CD4-positive, alpha-beta T cell treated with Interleukin-2 at 100 ng/mL for 4 hours (primary cell): ENCODE measurements at places on chromosomes 3 and 15.

DNA sequence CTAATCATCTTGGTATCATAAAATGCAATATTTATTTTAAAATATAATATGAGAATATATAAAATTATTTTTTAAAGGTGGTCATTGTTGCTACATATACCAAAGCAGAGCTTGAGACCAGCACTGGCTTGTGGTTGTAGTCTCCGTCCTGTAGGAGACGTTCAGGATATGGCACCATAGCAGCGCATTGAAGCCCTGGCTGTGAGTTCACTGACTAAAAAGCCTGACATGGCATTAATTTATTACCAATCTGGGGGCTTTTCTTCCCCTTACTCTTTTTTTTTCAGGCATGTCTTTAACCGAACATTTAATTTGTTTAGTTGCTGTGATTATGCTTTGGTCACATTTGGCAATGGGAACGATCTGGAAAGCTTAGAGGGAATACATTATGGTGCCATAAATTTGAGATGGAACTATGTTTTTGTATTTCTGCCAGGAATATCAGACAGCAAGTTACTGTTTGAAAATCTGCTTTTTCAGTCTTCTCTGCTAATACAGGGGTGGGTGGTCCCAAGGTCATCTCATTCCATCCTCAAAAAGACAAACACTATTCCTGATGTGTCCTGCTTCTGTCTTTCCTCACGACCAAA is 108.5 kb downstream of the ZIC4 start:
- no peak for DNase-seq

- DNase-seq: peak; percentile 87
Measured at GRCh38 chr3:16286161-16286560, 21.1 kb downstream of the OXNAD1 start.

- DNase-seq: no peak
Measured at GRCh38 chr3:181887685-181888084, 176.0 kb downstream of the SOX2 start.

DNA sequence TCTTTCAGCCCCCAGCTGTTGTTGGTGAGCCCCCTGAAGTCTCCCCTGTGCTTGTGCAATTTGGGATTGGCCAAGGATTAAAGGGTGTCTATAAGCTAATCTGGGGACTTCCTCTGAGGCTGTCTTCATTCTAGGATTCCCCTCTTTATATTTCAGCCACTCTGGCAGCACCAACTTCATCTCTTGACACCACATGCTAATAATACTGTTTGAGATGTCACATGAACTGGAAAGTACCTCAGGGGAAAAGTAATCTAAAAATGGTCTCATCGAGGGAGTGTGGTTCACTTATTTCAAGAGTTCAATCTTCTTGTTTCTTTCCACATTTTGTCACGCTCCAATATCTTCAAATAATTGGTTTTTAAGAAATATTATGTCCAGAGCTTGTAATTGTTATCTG is 279.2 kb upstream of the TMC3 start:
- no peak for DNase-seq

- no peak for DNase-seq
Measured at GRCh38 chr15:47944637-47945288, 176.0 kb upstream of the SLC24A5 start.

GRCh38 chr3:123156276-123156995 is 45.3 kb upstream of the SEC22A start:
- DNase-seq: no peak

- no peak for DNase-seq
Measured at GRCh38 chr15:74042603-74043424, 39.5 kb downstream of the GOLGA6A start.

DNA sequence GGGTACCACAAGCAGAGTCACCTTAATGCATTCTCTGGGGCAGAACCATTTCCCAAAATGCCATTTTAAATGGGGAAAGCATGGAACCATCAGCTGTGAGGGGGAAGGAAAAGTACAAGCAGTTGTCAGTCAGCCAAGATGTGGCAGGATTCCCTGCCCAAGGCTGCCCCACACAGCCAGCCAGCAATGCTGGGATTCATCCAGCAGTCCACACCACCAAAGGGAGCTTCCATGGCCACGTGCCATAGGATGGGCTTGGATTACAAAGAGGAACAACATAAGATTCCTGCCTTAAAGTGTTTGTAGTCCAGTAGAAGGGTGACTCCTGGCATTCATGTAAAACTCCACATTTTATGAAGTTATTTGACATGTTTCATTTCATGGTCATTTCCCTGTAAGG is 233.3 kb downstream of the SHOX2 start:
- no peak for DNase-seq

GRCh38 chr3:115071166-115071565 is 75.9 kb downstream of the ZBTB20 start:
- no peak for DNase-seq

GRCh38 chr3:188905547-188905946 is 266.2 kb upstream of the TPRG1 start:
- no peak for DNase-seq

DNA sequence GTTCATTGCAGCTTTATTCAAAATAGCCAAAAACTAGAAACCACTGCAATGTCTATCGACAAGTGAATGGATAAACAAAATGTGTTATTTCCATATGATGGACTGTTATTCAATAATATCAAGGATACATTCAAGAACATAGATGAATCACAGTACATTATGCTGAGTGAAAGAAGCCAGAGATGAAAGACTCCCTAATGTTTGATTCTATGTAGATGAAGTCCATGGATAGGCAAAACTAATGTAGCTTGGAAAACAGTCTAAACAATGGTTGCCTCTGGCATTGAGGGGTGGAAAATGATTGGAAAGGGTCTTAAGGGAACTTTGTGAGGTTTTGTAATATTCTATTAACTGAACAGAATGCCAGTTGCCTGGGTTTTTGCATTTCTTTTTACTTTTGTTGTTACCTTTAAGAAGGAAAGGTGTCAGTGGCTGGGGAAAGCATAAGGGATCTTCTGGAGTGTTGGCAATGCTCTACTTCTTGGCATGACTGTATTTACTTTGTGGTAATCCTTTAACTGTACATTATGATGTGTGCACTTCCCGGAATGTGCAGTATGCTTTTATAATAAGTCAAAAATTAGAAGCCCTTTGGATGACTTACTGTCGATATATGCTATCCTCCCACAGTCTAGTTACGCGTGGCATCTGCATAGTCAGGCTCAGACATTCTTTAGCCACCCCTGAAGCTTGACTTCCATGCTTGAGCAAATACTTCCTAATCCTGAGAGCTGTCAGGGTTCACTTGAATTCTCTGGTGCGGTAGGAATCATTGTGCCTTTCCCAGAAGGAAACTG is 20.5 kb upstream of the ATP10A start:
- no peak for DNase-seq

DNA sequence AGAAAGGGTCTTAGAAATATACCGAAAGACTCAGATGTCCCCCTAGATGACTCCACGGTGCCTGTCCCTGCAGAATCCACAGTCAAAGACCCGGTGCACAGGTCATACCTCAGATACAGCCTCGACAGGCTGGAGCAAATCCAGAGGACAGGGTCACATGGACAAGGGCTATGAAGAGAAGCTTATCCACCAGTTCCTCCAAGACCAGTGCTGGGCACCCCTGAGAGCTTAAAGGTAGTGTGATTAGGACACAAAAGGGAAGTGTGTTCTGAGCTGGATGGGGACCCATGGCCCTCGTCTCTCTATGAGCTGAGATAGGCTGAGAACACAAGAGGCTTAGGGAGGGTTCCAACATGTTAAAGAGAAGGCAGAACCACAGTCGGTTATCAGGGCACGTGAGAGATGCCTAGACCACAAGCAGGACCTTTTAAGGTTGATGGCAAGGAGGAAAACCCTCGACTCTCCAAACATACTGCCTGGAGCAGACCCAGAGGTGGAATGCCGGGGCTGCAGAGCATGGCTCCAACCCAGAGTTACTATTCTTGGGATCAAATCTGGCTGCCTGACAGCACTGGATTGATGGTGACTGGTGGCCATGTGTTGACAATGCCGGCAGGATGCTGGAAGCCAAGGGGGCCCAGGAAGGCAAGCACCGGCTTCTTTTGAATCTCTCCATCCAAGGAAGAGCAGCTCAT is 46.9 kb downstream of the ADCY5 start:
- DNase-seq: no peak

DNA sequence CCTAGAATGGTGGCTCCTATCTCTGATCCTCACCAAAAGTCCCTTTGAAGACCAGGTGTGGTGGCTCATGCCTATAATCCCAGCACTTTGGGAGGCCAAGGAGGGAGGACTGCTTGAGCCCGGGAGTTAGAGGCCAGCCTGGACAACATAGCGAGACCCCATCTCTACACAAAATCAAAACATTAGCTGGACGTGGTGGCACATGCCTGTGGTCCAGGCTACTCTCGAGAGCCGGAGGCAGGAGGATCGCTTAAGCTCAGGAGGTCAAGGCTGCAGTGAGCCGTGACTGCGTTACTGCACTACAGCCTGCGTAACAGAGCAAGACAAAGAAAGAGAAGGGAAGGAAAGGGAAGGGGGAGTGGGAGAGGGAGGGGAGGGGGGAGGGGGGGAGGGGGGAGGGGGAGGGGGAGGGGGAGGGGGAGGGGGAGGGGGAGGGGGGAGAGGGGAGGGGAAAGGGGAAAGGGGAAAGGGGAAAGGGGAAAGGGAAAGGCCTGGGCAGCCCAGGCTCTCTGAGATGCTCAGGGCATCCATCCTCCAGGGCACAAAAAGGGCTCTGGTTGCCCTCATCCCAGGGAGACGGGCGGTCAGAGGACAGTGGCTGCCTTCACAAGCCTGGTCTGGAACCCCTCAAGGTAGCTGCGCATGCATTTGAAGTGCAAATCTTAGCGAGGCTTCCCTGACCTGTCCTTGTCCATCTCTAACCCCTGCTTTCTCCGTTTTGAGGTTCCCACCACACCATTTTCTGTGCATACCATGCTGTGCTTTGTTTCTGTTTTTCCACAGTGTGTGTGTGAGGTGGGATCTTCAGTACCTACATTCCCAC is 76.1 kb downstream of the LDHAL6B start:
- DNase-seq: no peak

GRCh38 chr15:38176691-38177090 is 75.9 kb upstream of the SPRED1 start:
- DNase-seq: no peak

DNA sequence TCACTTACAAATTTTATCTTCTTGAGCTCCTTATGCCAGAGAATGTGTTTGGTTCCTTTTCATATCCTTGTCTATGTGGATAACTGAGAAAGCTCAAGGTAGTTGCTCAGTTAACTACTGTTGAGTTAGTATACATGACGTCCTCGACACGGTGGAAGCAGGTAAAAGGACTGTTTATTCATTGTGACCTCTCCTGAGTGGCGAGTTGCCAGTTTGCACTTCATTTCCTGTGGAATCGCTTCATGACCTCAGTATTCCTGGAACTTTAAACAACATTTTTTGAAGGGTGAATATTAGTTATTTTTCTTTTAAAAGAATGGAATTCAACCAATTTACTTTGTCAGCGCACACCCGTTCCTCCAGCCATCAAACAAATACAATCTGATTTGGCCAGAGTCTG is 1.2 kb upstream of the TPRG1 start:
- DNase-seq: no peak

DNA sequence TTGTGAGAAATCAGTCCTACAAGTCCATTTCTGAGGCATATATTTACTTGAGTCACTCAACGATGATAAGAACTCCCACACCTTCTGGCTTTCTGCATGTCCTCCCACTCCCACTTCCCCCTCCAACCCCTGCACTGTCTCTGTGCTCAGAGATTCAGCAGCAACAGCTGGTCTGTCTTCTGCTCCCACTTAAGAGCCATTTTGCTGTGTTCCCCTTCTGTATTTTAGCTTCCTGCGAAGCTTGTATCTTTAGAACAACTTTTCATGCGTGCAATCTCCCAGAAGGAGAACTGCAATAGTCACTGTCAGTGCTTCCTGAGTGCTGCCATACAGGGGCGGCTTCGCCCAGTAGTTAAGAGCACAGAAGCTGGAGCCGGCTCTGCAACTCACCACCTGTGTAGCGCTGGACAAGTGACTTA is 90.0 kb upstream of the SPATA12 start:
- no peak for DNase-seq

- peak; percentile 34 for DNase-seq
Measured at GRCh38 chr15:90419206-90419605, 31.2 kb downstream of the IQGAP1 start.

DNA sequence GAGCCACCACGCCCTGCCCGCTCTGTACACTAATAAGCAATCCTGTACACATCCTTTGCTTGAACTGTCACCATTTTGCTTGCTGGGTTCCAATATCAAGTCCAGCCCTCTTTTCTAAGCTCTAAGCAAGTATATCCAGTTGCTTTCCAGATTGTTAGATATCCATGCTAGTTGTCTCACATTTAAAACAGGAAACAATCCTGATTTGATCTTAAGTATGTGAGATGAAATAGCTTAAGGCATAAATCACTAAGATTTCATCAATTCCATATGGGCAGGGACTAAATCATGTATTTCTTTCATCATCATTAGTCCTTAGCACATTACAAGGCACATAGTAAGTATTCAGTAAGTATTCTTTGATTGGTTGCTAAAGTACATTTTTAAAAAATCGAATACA is 16.2 kb downstream of the ATP11B start:
- no peak for DNase-seq

- no peak for DNase-seq
Measured at GRCh38 chr15:25179673-25180511, 225.1 kb downstream of the SNRPN start.

DNA sequence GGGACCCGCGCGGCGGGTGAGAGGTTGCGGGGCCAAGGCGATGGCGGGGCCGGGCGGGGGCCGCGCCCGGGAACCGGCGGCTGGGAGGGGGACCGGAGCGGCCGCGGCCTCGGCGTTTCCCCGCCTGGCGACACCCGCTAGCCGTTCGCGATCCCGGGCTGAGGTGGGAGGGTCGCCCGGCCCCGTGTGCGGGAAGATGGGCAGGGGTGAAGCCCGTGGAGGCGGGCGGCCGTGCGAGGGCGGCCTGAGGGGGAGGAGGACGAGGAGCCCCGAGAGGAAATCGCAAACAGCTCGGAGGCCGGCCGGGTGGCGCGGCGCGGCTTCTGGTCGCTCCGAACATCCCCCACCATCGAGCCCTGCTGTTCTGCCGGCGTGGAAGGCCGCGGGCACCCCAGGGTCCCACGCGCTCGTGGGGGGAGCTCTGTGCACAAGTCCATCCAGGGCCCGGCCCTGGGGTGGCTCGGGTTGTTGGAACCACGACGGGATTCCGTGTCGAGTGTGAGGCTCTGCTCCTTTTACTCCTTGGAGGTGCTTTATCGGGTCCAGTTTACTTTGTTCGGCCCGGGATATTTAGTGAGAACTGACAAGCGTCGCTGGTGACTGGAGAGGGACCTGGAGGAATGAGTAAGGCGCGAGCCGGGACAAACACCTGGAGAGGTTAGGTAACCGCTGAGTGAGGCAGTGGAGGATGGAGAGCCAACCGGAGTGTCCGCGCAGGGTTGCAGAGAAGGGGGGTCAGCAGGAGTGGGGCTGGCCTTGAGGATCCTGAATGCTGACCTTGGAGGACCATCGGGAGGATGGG is 728 bp downstream of the CRTC3 start:
- peak; percentile 39 for DNase-seq

DNA sequence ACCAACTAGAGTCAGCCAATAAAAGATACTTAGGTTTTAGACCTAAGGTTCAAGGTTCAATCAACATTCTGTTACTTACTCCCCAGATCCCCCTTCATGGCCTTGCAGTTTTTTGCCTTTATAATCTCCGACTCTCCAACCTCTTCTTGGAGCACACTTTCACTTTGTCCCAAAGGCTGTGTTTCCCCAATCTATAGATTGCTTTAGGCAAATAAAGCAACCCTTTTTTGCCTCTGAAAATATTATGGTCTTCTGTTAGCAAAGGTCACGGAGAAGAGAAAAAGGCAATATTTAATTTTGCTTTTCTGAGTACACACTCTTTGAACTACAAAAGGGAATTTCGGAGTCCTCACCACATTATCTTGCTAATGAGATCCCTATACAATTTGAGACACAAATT is 268.1 kb downstream of the PLOD2 start:
- no peak for DNase-seq
